Stromal cell of bone marrow (primary cell): ENCODE measurements at places on chromosomes 2 and 18.

GRCh38 chr2:174577967-174578589 is 19.5 kb downstream of the WIPF1 start:
- no peak for DNase-seq

GRCh38 chr2:72148003-72148836 is 558 bp upstream of the CYP26B1 start:
- no peak for DNase-seq

DNA sequence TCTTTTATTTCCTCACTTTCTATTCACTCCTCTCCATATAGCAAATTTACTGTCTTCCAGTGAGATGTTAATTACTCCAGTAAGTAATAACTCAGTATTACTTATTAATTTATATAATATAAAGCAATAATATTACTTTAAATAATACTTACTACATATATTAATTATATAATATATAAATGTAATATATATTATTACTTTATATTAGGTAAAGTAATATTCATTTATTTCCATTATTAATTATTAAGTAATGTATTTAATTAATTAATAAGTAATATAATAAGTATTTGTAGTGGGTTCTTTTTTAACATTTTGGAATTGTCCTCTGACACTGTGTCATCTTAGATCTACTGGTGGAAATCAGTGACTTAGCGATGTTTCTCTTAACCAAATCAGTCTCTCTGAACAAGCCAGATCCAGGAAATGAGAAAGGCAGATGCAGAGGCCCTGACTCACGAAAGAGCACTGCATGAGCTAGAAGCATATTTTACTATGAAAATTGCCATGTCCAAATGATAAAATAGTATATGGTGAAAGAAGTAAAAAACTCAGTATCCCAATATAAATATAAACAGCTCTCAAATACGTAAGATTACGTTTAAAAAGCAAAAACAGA is 115.9 kb downstream of the DSEL start:
- DNase-seq: no peak

DNA sequence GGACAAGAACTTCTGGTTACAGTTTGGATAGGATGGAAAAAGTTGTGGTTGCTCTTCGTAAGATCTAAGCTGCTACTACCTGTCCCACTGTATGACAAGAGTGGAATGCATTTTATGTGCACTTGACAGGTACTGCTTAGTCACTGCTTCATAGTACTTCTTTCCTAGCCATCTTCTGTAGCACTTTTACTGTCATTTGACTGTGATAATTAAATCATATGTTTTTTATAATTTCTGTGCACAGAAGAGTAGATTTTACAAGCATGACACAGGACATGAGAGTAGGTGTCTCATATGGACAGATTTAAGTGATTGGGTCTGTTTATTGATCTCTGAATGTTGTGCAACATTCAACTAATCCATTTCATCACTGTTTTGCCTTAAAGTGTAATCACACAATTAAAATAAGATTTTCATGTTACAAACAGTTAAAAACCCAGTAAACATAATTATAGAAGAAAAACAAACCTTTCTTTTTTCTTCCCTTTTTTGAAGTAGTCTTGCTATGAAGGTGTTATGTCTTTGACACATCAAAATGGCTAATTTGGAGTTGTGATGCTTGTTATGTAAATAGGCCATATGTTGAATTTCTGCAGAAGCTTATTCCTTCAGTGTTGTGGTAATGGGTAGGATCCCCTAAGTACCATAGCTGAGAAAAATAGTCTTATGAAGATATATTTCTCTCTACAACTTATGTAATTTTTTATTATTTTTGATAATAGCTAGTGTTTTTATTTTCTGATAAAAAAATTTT is 3.0 kb downstream of the SPATS2L start:
- no peak for DNase-seq

- peak; percentile 47 for DNase-seq
These were observed 35.6 kb downstream of the IFIH1 start for GRCh38 chr2:162282765-162283425.

GRCh38 chr2:239500574-239501550 is 100.0 kb upstream of the HDAC4 start:
- no peak for DNase-seq

- no peak for DNase-seq
These were observed 18.1 kb downstream of the THAP4 start for GRCh38 chr2:241618829-241619228.

GRCh38 chr2:43899589-43899988 is 60.8 kb downstream of the ABCG8 start:
- DNase-seq: no peak

DNA sequence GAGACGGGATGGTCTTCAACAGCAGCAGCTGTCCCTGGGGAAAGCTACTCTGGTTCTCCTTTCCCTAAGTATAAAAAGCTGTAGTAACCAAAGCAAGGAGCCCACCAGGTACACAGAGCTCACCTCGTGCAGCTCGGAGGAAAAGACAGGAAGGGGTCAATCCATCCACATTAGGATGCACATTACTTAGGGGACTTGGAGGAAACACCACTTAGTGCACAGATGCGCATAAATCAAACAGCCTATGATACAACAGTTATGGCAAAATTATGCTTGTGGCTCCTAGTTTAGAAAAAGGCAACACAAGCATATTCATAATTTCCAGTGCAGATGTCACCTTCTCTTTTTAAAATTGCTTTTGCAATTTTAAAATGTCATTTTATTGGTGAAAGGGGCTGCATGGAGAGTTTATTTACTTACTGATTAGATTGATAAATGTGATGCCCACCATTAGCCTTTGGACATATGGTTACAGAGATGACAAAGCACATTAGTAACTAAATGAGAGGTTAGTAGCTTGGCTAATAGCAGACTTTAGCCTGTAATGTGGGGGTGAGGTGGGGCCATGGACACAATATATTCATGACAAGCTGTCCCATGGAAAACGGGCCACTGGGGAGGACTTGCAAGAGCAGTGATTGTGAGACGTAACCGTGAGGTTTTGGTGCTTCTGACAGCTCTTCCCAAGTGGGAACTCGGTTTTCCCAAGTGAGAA is 199.8 kb downstream of the MYT1L start:
- DNase-seq: no peak

- no peak for DNase-seq
These were observed 2.4 kb downstream of the TCF7L1 start for GRCh38 chr2:85135660-85135914.

DNA sequence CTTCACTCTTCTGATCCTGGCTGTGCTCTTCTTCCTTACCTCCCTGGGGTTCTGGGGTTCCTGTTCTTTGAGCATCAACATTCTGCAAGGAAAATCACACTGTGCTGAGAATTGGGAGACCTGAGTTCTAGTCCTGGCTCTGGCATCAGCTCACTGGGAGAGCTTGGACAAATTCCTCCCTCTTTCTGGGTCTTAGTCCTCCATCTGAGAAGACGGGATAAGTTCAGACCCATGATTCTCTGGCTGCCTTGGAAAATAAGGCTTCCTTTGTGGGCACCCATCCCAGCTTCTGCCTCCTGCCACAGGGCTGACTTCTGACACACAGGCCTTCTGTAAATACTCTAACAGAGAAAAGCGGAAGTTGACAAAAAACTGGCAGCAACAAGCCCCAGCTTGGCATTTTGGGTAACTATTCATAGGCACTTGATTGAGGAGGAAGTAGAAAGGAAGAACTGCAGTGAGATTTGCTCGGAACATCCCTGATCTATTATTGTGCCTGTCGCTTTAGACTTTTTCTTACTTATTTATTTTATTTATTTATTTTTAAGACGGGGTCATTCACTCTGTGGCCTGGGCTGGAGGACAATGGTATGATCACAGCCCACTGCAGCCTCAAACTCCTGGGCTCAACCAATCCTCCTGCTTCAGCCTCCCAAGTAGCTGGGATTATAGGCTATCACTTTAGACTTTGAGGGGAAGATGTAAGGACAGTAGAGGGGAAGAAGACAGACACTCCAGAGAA is 7.9 kb downstream of the PCBP1 start:
- DNase-seq: peak; percentile 71

GRCh38 chr18:63297687-63298399 is 21.7 kb downstream of the BCL2 start:
- no peak for DNase-seq

DNA sequence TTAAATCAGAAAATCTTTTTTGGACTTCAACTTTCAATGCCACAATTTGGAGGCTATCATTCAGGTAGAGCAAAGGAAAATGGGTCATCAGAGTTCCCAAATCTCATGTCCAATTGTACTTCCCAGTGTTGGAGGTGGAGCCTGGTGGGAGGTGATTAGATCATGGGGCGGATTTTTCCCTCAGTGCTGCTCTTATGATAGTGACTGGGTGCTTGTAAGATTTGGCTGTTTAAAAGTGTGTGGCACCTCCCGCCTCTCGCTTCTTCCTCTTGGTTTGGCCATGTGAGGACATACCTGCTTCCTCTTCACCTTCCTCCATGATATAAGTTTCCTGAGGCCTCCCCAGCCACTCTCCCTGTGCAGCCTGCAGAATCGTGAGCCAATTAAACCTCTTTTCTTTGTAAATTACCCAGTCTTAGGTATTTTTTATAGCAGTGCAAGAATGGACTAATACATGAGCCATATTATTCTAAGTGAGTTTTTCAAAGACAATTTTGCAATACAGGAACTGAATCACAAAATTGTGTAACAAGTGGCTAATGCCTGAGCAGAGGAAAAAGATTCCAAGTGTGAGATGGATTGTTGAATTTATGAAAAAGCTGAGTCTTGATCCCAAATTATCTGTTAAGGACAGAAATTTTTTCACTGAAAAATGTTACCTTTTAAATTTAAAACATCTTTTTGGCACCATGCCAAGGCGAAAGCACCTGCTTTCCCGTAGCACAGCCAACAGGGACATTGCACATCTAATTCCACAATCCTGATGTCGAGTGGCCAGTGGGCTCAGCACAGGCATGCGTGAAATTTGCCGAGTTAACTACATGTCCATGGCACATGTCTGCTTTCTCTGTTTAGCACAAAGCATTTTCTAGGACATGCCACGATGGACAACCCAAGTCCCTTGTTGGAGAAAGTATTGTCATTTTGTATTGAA is 150.9 kb downstream of the COL6A3 start:
- peak; percentile 90 for DNase-seq

GRCh38 chr2:28673338-28673737 is 78.3 kb upstream of the PPP1CB start:
- no peak for DNase-seq

GRCh38 chr2:6072768-6073167 is 380.6 kb downstream of the SOX11 start:
- no peak for DNase-seq

DNA sequence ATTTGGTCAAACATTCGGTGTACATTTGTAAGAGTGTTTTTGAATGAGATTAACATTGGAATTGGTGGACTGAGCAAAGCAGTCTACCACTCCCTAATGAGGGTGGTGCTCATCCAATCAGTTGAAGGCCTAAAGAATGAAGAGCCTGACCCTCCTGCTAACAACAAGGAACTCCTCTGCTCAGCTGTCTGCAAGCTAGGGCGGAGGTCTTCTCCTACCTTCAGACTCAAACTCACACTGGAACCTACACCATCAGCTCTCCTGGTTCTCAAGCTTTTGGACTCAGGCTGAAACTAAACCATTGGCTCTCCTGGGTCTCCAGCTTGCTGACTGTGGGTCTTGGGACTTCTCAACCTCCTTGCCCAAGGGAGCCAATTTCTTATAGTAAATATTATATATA is 55.5 kb upstream of the NPAS2 start:
- no peak for DNase-seq

DNA sequence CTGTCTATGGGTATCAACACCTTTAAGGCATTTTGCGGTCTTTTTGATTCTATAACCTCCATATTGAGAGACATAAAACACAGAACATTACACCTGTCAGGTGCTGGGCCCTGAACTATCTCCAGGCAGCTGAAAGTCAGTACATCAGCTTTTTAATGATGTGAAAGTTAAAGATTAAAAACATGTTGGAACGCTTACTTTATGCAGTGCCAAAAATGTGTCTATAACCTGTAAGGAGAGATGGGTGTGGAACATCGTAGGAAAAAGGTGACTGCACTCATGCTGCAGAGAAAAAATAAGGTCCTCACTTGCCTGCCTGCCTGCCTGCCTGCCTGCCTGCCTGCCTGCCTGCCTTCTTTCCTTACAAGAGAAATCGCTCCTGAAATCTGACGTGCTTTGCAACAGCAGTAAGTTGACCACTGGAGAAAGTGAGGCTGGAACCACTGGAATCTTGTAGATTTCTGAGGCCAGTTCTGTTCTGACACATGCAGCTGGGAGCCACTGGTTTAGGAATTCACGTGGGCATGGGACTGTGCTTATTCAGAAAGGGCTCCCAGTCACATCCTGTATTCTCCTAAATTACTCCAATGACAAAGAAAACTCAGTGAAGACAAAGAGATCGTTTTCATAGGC is 34.1 kb downstream of the BCL11A start:
- DNase-seq: peak; percentile 18

DNA sequence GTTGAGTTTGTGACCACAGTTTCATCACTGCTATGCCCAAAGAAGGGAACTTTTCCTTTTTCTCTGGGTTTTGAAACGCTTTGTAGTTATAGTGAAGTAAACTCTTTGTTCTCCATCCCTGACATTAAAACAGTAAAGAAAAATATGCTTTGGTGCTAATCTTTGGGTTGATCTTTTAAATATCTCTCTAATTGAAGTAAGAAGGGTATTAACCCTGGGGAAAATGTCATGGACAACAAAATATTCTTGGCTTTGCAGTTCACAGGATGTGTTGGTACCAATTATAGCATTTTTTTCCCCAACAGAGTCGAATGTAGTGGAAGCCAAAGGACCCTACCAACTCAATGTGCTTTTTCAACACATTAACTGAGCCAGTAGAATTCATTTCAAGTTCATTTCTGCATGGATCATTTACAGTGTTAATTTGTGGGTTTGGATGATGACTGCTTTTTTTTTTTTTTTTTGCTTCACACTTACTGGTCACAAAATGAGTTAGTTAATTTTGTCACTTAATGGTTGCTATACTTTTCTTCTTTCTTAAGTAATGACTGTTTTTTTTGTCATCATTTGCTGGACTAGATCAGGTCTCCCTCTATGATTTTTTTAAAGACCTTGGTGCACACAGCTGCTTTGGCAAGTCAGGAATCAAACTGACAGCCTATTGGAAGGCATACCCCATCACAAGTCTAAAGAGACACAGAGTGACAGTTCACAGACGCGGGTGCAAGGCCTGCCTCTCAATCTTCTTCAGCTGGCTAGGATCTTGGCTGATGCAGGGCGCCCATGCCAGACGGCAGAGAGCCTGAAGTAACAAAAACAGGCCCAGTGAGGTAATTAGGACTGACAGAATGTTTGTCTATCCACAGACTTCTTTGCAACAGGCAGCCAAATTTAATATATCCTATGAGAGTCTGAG is 98.8 kb upstream of the MMADHC start:
- no peak for DNase-seq

GRCh38 chr2:58120626-58121229 is 74.1 kb downstream of the VRK2 start:
- no peak for DNase-seq

DNA sequence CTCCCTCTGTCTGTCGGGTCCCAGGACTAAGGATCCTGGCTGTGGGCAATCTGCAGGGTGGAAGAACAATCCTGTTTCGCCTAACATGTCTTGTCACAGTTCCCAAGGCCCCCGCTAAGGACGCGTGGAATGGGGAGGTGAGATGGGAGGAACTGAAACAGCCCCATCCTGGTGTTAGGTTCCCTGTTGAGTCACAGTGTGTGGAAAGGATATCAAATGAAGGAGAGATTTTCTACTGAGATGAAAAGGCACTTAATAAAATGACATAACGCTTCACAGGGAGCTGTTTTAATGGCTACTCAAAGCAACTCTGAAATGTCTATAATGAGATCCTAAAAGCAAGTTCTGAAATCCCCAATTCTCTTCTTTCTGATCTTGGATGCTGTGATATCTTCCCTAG is 52.5 kb downstream of the RAB31 start:
- no peak for DNase-seq
